Hepatocyte (in vitro differentiated cells): ENCODE measurements at places on chromosomes 4 and X.

- no peaks in the 10 kb centered on the region for H3K27me3 ChIP-seq
- no peak overlapping the region for H3K4me3 ChIP-seq
- DNase-seq: no peak
- no peaks in the 10 kb centered on the region for H3K36me3 ChIP-seq
- H3K27ac ChIP-seq: no peak overlapping the region
- no peaks in the 10 kb centered on the region for H3K4me1 ChIP-seq
Observed at GRCh38 chrX:119325456-119325855, 73.7 kb upstream of the SLC25A43 start.

- DNase-seq: no peak
- no peak overlapping the region for H3K27ac ChIP-seq
- H3K27me3 ChIP-seq: no peaks in the 10 kb centered on the region
- H3K4me1 ChIP-seq: no peaks in the 10 kb centered on the region
- H3K4me3 ChIP-seq: no peak overlapping the region
Observed at GRCh38 chrX:107429090-107429489, 20.4 kb upstream of the FRMPD3 start.

DNA sequence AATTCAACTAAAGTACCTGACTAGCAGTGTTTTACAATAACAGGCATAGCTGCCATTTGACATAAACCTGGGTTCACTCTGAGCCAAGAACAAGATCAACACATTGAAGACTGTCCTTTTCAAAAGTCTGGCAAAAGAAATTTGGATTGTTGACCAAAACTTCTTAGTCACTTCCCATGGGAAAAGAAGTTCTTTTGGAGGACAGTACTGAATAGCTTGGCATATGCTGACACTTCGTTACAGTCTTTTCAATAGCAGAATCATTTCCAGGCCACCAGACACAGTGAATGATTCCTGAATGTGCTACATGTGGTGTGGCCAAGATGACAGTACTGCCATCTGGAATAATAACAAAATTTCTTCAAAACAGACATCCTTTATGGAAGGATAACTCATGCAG, 560.3 kb downstream of the GRID2 start:
- no peaks in the 10 kb centered on the region for H3K36me3 ChIP-seq
- H3K27me3 ChIP-seq: no peaks in the 10 kb centered on the region
- no peak for DNase-seq

DNA sequence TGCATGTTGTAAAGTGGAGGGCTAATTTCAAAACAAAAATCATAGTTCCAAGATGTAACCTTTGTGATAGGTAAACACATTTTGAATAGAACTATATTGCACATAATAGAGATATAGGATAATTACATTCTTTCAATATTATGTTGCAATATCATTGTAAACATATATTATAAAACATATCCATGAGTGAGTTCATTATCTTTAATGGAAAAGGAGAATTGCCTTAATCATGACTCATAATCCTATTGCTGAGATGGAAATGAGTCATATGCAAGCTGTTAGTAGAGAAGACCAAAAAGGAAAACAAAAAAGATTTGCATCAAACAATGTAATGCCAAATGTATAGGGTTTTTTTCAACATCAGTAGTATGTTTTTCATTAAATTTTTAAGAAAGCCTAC, 73.7 kb upstream of the WDR44 start:
- no peak overlapping the region for H3K4me3 ChIP-seq
- H3K27ac ChIP-seq: no peak overlapping the region
- DNase-seq: no peak
- H3K4me1 ChIP-seq: no peaks in the 10 kb centered on the region
- H3K27me3 ChIP-seq: no peaks in the 10 kb centered on the region
- H3K36me3 ChIP-seq: no peaks in the 10 kb centered on the region

DNA sequence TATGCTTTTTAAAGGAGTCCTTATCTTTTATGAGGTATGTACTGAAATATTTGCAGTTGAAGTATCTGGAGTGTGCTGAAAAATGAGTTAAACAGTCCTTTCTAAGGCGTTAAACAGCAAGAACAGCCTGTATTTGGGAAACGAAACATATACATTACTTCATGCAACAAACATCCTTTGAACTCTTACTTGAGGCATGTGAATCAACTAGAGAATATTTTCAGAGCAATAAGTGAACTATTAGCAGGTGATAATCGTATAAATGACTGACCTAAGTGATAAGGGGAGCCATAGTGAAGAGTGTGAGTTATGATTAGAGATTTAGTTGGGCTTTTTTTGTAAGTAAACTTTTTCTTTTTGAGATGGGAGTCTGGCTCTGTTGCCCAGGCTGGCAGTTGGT, 45.9 kb upstream of the RHOH start:
- no peak overlapping the region for H3K4me3 ChIP-seq
- DNase-seq: no peak
- peak overlapping the region; percentile 28 for H3K27ac ChIP-seq

- no peaks in the 10 kb centered on the region for H3K36me3 ChIP-seq
- H3K4me3 ChIP-seq: no peak overlapping the region
- no peak overlapping the region for H3K27ac ChIP-seq
- H3K4me1 ChIP-seq: no peaks in the 10 kb centered on the region
Observed at GRCh38 chr4:85265234-85265633, 209.7 kb upstream of the ARHGAP24 start.

GRCh38 chr4:22237846-22238494, 277.9 kb downstream of the ADGRA3 start:
- H3K27me3 ChIP-seq: no peaks in the 10 kb centered on the region
- peak overlapping the region; percentile 21 for H3K4me3 ChIP-seq

- peak; percentile 8 for DNase-seq
- H3K36me3 ChIP-seq: no peaks in the 10 kb centered on the region
- H3K4me1 ChIP-seq: peaks cover 29% of the 10 kb centered on the region
- H3K4me3 ChIP-seq: peak overlapping the region; percentile 60
Observed at GRCh38 chr4:2843941-2844584, 419 bp downstream of the ADD1 start.

GRCh38 chr4:56655627-56656345, 25.3 kb downstream of the HOPX start:
- DNase-seq: peak; percentile 31
- no peak overlapping the region for H3K27ac ChIP-seq
- H3K4me3 ChIP-seq: peak overlapping the region; percentile 40
- peaks cover 9% of the 10 kb centered on the region for H3K4me1 ChIP-seq
- no peaks in the 10 kb centered on the region for H3K36me3 ChIP-seq
